Kidney epithelial cell (primary cell): ENCODE measurements at places on chromosomes 5 and 9.

- DNase-seq: no peak
Observed at GRCh38 chr9:26357803-26358344, 534.7 kb downstream of the CAAP1 start.

- DNase-seq: no peak
Observed at GRCh38 chr9:136648751-136649150, 14.0 kb upstream of the EGFL7 start.

DNA sequence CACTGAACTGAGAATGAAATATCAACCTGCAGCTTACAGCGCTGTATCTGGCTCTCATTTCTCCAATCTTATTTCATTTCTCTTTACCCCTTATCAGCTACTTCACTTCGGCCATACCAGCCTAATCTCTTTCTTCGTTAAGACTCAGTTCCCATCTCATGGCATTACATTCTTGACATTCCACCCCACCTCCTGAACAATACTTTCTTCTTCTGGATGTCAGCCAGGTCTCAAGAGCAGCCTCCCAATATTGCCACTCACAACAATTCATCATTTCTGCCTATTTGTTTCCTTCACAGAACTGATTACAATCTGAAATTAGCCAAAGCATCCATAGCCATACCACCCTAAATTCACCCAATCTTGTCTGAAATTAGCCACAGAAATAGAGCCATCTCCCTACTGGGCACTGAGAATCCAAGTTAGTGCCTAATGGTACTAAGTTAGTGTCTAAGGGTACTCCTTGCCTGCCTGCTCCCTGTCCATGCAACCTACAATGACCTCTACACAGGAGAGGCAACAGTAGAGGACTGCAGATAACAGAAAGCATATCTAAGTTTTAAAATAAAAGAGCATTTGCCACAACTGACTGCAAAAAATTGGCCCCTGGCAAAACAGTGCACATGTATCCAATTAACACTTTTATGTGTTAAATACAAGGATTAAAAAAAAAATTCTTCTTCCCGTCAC is 35.2 kb downstream of the SETX start:
- DNase-seq: no peak

- no peak for DNase-seq
Observed at GRCh38 chr5:72908664-72909063, 47.2 kb upstream of the FCHO2 start.

- no peak for DNase-seq
Observed at GRCh38 chr9:134191455-134192209, 27.3 kb upstream of the RNU6ATAC start.
